Globus pallidus (tissue), 1 donor: ENCODE measurements at places on chromosomes 7 and 10.
A peak's percentile ranks its signal among the peaks of the same experiment; 100 is the strongest.

- no peak for DNase-seq
These were observed 560.5 kb downstream of the PARD3 start for GRCh38 chr10:34254596-34254995.

DNA sequence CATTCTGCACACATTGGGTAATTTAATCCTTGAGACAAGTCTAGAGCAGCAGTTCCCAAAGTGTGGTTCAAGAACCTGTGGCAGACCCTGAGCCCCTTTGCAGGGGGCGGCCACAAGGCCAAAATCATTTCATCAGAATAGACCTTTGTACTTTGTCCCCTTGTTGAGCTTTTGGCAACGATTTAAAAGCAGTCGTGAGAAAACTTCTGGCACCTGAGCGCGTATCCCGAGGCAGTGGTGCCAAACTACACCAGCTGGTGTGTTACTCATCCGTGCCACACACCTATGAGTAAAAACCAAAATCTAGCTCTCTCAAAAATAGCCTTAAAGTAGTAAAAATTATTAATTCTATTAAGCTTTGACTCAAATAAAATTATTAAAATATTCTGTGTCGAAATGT is 306.8 kb downstream of the SDK1 start:
- no peak for DNase-seq

DNA sequence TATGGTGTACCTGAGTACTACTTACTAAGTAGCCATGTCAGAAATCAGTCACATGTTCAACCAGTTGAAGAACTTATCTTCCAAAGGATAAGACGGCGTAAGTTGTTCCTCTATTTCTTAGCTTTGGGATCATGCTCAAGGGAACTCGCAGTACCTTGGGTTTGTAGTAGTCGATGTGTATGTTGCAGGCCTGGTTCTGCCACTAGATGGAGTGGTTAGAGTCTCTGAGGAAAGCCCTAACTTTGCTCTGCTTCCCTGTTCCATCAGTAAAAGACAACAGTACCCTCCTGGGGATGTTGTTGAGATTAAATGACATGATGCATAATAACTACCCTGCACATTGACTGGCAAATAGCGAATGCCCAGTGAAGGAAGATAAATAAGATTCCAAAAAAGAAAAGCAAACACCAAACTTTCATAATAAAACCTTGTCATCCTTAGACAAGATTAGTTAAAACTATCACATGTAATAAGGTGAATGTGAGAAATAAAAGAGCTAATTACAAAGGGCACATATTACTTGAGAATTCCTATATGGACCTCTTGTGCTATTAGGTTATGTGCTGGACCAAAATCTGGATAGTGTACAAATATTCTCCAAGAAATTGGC is 165.9 kb downstream of the ABCA13 start:
- peak; percentile 3 for DNase-seq

- DNase-seq, result no peak
These were observed 10.5 kb downstream of the RPS24 start for GRCh38 chr10:78044179-78044578.

GRCh38 chr10:73979809-73980433 is 18.0 kb upstream of the VCL start:
- no peak for DNase-seq

DNA sequence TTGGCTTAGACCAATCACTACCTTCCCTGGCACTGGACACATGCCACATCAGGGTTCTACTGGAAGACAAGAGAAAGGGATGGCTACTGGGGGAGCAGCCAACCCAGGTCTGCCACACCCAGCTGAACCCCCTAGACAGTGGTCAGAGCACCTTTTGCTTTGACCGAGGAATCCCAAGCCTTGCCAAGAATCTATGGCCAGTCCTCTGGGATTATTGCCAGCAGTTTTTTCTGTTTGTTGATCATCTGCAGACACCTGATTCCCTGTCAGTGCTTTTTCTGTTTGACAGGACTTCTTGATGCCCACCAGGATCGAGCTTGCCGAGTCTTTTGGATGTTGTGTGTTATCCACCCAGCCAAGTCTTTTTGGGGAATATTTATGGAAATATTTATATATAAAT is 476.2 kb upstream of the GALNT17 start:
- no peak for DNase-seq

GRCh38 chr7:24419077-24419476 is 135.1 kb downstream of the NPY start:
- DNase-seq, result no peak

- DNase-seq, result peak; percentile 37
These were observed at the start of gene HHEX for GRCh38 chr10:92689663-92690210. Gene HHEX (plus strand): TSS chr10:92689955. CDS start chr10:92689987, 32 bp downstream.

GRCh38 chr7:5497295-5498103 is 73.9 kb upstream of the TNRC18 start:
- no peak for DNase-seq

DNA sequence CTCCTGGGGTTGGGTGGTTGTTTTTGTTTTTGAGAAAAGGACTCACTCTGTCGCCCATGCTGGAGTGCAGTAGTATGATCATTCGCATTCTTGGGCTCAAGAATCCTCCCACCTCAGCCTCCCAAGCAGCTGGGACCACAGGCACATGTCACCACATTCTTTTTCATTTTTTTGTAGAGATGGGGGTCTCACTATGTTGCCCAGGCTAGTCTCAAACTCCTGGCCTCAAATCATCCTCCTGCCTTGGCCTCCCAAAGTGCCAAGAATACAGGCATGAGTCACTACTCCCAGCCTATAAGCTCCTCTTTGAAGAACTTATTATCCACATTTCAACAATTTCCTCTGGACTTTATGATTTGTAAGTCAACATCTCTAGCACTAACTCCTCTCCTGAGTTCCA is 102.7 kb downstream of the KMT2C start:
- DNase-seq, result no peak

- no peak for DNase-seq
These were observed 67.5 kb downstream of the CHST15 start for GRCh38 chr10:124025660-124026588.

- no peak for DNase-seq
These were observed 17.4 kb upstream of the GDF10 start for GRCh38 chr10:47282657-47283018.

DNA sequence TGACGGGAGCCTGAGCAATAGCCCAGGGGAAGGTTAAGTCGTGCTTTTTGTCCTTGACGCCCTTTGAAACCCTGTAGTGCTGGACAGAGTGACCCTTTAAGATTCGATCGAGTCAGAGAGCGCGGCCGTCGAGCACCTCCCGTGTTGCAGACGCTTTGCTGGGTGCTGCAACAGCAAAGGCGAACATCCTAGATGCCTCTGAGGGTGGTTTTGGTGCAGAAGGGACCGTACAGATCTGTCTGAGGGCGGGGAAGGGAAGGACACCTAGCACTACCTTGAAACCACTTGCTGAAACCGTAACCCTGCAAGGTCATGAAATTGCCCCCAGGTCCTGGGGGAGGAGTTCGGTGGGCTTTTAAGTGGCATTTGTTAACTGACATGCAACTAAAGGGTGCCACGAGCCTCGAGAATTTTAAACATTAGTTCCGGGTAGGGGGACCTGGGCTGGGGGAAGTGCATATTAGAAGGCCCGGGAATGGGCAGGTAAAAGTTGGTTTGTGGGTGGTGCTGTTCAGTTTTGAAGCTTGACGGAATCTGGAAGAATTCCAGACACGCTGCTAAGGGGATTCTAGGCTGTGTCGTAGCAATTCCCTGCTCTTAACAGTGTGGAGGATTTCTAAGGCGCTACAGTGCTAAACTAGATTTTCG is 786 bp downstream of the ATP5F1C start:
- no peak for DNase-seq

- DNase-seq, result no peak
These were observed 1.2 kb upstream of the LRMDA start for GRCh38 chr10:75430000-75430763.
